ENCODE measurements at places on chromosomes 1 and 21.
A peak's percentile ranks its signal among the peaks of the same experiment; 100 is the strongest.

- no peak for ATAC-seq
Observed at GRCh38 chr1:61162520-61163258, 80.3 kb downstream of the NFIA start.

DNA sequence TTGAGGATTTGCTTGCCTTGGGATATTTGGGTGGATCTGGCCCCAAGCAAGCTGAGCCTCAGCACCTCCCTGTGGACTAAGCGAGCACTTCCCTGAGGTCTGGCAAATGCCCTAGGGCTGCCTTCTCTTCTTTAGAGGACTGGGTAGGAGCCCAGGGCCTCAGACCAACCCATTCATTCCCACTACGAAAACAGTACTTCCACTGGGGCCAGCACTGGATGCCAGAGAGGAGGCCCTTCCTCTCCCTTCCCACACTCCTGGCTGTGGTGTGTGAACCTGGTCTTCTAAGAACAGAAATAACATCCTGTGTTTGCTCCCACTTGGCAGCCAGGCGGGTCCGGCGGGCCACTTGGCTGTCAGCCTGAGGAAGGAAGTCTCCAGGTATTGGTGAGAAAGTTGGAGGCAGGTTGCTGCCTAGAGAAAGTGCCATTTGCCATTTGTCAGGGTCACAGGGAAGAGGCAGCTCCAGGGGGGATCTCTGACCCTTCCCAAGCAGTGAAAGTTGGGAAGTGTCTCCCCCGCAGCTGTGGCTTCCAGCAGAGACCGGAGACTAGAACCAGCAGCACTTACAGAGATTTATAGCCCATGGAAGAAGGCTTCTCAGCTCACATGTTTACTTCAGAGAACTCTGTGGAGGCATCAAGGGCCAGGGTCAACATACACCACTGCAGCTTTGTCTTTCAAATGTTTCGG, 323.5 kb downstream of the SIPA1L2 start:
- ATAC-seq, result no peak

DNA sequence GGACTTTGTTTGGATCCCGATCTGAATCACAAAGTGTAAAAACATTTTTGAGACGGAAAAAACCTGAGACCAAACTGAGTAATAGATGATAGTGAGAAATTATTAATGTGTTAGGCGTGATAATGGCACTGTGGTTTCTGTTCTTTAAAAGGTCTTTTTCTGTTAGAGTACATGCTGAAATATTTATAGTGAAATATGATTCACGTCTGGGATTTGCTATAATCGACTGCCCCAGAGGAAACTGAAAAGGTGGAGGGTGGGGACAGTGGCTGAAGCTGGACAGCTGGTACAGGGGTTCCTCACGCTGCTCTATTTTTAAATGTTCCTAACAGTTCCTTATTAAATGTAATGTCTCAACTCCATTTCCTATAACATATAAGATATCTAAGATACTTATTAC, 11.2 kb downstream of the URB1 start:
- ATAC-seq, result no peak

DNA sequence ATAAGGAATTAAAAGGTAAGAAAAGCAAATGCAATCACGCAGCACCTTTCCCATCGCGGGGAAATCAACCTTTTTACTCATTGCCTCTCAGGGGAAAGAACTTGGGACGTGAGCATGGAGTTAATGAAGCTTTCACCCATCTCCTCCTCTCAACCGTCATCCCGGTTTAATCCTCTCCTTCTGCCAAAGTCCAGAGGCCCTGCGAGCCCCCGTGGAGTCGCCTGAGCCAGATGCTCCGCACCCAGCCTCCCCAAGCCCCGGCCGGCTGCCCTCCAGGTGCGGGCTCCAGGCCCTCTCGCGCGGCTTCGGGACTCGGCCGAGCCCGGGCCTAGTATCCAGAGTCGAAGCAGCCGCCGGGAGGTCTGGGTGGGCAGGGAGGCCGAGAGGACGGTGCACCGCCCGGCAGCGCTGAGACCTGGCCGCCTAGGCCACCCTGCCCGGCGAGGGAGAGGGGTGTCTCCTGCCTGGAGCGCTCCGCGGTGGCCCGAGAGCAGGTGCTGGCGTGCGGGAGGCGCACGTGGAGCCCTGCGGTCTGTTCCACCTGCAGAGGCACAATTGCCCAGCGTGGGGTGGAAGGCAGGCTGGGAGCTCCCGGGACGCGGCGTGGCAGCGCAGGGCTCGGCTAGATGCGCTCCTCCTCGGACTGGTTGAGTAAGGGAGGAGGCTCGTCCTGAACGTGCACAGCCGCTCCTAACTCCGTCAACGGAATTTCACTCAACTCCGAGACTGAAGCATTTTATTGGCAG, 218.5 kb downstream of the SDCCAG8 start:
- no peak for ATAC-seq

GRCh38 chr1:247681288-247681897, 1.9 kb upstream of the OR13G1 start:
- no peak for ATAC-seq

DNA sequence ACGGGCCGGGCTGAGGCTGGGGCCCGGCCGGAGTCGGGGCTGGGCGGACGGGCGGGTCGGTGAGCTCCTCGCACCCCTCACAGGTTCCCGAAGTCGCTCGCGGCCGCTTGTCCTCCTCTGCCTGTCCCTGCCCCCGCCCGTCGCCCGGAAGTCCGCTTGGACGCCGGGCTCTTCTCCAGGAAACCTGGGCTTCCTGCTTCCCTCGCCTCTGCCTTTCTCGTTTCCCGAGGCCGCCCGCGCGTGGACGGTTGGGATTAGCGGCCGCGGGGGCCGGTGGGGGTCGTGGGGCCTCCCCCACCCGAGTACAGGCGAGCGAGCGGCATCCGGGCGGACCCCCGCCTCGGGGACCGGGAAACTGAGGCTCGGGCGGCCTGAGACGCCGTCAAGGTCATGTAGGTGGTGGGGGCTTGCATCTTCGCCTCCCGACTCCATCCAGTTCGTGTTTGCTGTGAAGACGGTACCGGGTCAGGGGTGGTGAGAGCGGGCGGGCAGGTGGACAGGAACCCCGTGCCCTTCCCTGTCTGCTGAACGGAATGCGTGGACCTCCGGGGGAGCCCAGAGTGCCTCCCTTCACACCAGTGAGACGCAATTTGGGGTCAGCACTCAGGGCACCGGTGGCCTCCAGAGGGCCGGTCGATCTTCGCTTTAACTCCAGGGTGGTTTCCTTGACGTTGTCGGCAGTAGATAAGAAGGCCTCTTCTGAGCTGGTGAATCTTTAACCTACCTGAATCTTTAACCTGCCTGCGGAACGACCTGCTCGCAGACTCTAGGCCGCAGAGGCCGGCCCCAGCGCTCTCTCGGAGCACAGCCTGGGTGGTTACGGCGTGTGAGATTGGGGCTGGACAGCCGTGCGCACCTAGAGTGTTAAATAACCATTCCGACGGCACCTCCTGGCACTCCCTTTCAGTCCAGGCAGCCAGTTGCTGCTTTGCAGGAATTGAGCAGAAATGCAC, 686 bp downstream of the ARF1 start:
- peak; percentile 21 for ATAC-seq

GRCh38 chr1:230735447-230735846, 11.7 kb upstream of the CAPN9 start:
- ATAC-seq, result no peak

DNA sequence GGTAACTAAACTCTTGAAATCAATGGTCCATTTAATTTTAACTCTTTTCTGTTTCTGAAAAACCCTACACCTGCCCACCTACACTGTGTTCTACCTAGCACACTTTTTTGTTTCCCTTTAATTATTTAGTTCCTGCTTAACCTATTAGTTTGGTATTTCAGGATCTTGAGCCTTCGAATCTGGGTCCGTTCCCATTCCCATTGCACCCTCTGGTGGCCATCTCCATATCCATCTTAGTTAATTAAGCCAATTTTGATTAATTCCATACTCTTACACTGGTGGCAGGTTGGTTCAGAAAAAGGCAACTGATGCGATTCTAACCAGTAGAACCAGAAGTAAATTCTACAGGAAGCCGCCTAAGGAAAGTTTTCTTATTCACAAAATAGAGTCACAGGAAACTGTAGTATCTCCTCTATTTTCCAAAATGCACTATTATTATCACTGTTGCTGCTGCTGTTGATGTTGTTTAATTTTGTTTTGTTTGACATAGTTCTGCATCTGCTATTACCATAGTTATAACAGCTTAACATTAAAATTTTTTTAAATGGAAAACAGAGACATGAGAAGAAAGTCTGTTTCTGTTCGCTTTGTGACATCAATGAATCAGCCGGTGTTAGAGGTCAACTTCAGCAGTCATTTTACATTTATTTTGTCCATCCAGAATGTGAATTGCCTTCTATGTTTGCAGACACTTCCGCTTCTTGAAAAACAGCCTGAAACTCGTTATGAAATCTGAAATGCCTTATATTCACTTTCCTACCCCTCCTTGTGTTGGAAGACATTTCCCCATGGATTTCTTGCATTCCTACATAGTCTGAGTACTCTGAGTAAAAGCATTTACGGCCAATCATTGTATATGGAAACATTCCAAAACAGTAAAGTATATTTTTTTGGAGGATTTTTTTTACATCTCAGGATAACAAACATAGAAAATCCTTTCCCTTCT, 115.5 kb upstream of the NCAM2 start:
- no peak for ATAC-seq

DNA sequence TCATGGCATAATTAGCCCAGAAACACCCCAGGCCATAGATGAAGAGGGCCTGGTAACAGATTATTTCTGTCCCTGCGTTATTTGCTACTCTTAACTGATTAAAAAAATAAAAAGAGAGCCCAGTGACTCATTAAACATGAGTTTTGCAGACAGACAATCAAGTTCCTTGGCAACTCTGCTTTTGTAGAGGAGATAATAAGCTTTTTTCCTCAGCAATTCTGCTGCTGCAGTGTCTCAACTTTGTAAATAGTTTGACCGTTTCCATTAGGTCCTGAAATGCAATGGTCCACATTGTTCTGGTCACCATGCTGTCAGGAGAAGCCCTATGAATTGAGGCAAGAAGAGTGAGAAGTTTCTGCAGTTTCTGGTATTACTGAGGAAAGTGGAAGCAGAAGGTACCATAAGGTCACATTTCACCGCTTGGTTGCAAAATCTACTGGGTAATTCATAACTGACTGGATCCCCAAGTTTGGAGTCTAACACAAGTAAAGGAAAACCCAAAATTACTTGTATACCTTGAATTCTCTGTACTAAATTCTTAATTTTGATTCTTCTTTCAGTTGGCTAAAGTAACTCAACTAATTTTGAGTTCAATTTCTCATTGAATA, 139.5 kb downstream of the ZZZ3 start:
- no peak for ATAC-seq

DNA sequence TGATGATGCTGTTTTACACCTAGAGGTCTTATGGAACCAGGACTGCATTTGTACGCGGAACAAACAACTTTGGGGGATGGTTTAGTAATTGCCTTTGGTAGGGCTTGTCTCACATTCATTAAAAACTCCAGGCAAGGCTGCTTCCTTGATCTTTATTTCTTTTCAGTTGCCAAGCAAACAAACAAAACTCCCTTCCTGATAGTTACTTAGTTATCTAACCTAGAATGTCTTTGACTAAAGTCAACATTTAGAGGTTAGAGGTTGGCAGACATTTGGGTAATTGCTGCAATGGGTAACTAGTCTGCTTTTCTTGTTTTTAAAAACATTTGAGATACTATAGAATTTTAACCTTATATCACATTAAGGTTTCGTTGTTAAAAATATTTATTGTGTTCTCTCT, 500.9 kb upstream of the PTBP2 start:
- no peak for ATAC-seq

Data from stimulated activated memory B cell treated with anti-CD40 and anti-IgM and Interleukin-4, amounts not matched to agents 10 μg/mL and 1 μg/mL and 100 μg/mL, for 72 hours (primary cell).